ENCODE measurements at places on chromosomes 3 and 15.

- peak; percentile 66 for DNase-seq
Measured at GRCh38 chr15:40344631-40345120, 3.9 kb upstream of the CCDC9B start.

DNA sequence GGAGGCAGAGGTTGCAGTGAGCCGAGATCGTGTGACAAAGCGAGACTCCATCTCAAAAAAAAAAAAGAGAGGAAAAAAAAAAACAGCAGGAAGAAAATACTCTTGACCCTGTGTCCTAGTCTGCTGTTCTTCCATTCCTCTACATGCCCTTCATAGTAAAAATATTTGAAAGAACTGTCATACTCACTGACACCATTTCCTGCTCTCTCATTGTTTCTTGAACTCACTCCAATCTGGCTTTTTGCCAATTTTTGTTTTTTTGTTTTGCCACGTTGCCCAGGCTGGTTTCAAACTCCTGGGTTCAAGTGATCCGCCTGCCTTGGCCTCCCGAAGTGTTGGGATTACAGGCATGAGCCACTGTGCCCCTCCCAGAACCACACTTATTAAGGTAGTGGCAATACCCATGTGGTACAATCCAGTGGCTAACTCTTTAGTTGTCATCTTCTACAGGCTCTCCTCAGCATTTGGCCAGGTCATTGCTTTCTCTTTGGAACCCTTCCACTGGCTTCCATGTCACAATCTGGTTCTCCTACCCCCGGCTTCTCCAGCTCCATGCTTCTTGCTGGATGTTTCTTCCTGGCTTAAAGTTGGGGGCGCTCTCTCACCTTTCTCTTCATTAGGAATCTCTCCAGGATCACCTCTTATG is 238.2 kb upstream of the C2CD4B start:
- no peak for DNase-seq

DNA sequence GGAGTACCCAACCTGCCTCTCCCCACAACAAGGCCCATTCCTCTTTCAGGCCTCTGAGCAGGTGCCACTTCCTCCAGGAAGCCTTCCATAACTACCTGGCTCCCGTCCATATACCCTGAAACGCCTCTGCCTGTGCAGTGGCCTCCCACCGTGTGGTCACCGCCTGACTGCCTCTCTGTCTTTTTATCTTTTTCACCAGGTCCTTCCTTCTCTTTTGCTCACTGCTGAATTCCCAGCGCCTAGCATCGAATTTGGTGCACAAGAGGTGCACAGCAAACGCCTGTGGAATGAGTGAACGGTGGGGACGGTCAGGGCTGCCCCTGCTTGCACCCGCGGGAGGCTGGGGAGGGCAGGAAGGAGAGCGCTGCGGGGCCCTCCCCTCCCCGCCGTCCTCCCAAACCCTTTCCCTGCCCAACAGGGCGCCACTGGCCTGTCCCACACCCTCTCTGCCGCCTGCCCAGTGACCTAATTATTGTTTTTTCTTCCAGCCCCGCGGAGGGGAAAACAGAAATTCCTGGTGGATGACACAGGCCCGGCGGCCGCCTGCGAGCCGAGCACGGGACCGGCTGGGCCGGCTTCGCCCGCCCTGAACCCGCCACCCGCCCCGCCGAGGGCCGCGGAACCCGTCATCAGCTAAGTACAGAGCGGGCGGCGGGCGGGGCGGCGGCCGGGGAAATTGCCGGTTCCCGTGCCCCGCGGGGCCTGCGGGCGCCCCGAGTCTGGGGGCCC is 140.1 kb downstream of the SMAD6 start:
- DNase-seq: peak; percentile 83

GRCh38 chr3:196868297-196868661 is 559 bp downstream of the SENP5 start:
- DNase-seq: no peak

DNA sequence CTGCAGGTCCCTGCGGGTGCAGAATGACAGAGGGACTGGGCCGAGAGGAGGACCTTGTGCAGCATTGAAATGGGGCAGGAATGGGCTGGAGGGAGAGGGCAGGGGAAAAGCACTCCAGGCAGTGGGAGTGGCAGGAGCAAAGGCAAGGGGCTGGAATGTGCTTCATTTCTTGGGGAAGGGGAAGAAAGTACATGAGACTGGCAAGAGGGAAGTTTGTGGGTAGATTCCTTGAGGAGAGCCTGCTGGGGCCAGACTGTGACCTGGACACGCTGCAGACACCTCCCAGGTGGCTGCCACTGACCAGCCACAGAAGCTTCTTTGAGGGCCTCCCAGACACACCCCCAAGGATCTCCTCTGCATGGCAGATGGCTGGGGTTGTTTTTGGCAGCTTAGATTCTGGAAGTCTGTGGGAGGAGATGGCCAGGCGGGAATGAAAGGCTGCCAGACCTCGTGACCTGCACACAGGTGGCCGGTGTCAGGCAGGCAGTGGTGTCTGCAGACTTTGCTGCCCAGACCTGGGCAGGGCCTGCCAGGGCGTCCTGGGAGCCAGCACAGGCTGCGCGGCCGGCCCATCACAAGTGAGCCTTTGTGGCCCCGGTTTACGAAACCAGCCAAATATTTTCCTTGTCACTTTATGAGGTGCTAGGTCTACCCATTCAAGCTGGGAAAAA is 53.1 kb downstream of the SPSB4 start:
- no peak for DNase-seq

GRCh38 chr3:34024447-34025240 is 226.2 kb downstream of the PDCD6IP start:
- no peak for DNase-seq

DNA sequence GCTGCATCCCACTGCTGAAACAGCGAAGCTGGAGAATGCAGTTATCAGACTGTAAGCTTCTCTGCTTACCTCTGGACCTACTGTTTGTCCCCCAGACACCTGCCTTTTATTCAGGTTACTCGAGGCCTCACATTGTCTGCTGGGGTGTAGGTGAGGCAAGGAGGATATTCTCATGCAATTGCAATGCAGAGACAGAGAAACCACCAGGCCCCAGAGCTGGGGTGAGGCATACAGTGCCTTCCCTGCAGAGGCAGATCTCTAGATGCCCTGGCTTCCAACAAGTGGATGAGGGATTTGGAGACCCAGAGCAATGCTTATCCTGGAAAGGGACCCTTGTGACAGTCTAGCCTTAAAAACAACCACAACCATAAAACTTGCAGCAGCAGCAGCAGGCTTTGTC is 263.4 kb upstream of the ST8SIA2 start:
- DNase-seq: no peak

GRCh38 chr3:41579861-41580260 is 380.6 kb downstream of the CTNNB1 start:
- DNase-seq: no peak

DNA sequence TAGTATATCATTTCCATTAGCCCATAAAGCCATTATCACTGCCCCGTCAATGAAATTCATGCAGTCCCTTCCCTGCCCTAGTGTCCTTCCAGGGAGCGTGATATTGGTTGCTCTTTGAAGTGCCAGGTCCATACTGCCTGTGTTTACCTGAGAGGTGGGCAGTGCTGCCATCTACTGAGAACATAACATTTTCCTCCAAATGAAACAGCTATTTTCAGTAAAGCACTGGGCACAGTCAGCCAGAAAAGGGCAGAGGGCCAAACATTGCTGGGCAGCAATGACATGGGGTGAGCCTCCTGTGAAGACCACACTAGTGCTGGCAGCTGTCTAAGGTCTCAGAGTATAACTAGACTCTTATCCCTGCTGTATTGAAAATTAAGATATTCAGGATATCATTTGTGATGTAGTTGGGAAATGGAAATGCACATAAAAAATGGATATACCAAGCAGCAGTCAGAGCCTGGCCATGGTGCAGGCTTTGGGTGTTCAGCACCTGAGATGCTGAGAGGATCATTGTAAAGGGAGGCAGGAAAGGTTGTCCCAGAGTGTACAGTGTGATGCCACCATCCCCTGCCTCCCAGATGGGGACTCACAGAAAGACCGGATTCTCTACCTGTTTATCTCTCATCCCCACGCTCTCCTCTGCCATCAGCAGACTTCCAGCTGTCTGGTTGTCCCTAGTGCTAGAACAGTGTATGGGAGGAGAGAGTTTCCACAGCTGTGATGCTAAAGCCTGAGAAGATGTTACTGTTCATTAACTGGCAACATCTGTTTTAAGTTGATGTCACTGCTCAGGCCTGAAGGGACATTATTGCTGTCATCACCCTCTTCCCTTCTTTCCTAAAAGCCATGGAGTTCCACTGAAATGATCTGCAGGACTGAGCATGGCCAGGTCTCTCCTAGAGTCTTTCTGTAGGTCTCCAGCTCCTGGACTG is 108.8 kb downstream of the ARNT2 start:
- no peak for DNase-seq

DNA sequence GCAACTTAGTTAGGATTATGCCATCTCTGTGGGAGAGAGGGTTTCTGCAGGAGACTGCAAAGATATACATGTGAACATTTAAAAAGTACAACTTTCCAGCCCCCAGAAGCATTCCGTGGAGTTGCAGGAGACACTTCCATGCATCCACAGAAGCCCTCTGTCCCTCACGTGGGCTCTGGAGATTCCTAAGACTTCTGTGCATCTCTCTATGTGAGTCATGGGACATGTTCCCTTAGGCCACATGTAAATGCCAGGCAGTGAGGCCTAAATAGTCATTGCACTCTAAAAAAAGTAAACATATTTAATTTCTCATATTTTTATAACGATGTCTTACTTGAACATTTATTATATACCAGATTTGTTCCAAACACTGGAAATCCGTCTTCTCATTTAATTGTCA is 126.5 kb upstream of the ROPN1 start:
- no peak for DNase-seq

- DNase-seq: no peak
Measured at GRCh38 chr3:155853214-155854140, 750 bp downstream of the SLC33A1 start.

DNA sequence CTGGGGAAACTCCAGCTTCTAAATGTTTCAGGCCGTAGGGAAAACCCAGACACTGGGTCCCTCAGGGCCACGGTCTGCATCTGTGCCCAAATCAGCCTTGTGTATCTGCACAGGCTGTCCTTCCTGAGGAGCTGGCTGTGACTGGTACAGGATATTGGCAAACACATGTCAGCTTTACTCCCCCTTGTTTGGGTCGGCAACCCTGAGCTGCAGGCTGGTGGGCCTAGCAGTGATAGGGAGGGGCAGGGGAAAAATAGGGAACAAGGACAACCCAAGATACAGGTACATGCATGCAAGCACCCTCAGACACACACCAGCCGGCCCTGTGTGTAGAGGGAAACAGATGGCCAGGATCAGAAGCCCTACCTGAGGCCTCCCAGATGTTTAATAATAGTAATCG is 28.7 kb upstream of the HCN4 start:
- DNase-seq: no peak

GRCh38 chr3:46065294-46065705 is 38.0 kb upstream of the XCR1 start:
- no peak for DNase-seq

DNA sequence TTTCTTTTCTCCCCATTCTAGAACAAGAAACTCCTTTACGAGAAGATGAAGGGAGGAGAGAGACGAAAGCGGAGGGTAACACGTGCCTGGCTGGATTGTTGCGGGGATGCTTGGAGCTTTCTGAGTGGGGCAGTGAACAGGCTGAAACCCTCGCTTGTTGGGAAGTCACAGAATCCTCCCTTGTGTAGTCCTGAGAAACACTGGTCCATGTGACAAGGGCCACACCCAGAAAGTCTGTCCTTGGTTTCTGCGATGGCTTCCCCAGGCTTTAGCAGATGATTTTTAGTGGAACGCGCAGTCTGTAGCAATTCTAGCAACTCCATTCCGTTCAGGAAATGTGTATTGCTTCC is 26.1 kb upstream of the GREM1 start:
- DNase-seq: no peak

DNA sequence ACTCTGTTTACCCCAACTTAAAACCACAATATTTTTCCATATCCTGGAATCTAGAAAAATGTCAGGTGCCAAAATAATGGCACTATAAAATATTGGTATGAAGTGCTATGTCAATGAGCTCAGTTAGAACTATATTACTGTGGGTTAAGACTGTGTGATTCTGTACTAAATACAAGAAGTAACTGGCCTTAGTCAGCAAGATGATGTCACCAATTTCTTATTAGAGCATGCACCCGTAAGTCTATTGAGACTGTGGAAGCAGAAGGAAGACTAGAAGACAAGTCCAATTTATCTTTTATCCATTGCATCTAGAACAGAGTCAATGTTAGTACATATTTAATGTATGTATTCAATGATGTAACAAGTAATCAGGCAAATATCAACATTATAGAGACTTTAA is 25.0 kb downstream of the LRRC58 start:
- DNase-seq: no peak

DNA sequence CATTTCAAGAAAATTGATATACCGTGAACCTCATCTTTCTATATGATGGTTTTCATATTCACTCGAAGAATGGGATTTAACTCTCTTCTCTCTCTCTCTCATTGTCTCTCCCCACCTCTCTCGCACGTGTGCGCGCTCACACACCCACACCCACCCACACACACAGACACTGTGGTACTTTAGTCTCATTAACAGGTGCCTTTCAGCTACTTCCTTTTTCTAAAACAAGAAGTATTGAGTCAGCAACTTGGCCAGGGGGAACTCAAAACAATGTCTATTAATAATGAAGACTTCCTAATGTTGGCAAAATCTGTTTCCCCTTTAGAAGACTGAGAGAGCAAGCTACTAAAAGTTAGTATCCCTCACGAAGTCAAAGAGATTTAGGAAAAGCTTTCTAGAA is 150.7 kb downstream of the TMCO5A start:
- DNase-seq: no peak

DNA sequence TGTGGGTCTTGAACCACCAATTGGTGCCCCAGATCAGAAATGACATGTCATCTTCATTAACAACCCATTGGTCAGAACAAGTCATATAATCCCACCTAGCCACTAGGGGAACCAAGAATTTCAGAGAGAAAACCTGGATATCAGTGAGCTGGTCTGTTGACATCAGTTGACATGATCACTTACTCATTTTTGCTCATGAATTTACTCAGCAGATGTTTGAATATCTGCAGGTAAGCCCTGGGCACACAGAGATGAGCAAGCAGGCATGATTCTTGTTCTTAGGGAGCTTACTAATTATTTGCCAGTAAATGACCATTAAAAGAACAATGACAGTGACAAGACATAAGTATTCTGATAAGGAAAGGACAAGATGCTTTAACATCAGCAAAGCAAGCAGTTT is 64.3 kb upstream of the PLCL2 start:
- DNase-seq: no peak

- no peak for DNase-seq
Measured at GRCh38 chr3:188581365-188581764, 427.4 kb downstream of the LPP start.

- no peak for DNase-seq
Measured at GRCh38 chr3:183161552-183162336, 790 bp downstream of the LAMP3 start.

GRCh38 chr3:114110439-114110838 is 53.9 kb downstream of the QTRT2 start:
- no peak for DNase-seq

GRCh38 chr15:50231761-50232160 is 33.8 kb downstream of the HDC start:
- DNase-seq: no peak
